ENCODE measurements at places on chromosomes 4 and X. TPM values are rescaled to one million over a fixed set of nuclear protein-coding genes. Genes with fewer than 3 reads are reported as not detected.

DNA sequence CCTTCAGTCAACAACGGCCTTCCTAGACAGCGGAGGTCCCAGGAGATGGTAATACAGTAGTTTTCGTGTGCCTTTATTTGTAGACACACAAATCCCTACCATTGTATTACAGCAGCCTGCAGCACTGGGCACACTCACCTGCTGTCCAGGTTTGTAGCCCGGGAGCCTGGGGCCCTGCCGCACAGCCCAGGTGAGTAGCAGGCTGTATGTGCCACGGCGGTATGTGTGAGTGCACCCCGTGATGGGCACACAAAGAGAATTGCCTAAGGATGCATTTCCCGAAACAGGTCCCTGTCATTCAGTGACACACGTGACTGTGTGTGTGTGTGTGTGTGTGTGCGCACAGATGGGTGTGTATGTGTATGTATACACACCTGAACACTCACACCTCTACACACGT, 8.1 kb upstream of the SLC25A6 start:
- no peak for DNase-seq

DNA sequence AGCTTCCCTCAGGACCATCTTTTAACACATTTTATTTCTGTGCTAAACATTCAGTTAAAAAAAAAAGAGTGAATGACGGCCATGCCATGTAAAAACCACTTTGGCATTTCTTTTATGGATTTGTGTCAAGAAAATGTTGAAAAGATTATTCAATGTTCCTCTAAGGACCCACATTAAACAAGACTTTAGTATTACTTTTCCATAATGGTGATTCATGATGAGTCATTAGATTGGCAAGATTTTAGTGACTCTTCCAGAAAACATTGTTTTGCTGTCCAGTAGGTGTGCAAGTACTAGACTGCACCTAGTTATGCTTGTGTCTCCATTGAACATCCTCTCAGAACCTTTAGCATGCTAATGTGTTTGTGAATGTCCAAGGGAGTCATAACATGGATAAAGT, 748.6 kb downstream of the STPG2 start:
- DNase-seq: no peak

DNA sequence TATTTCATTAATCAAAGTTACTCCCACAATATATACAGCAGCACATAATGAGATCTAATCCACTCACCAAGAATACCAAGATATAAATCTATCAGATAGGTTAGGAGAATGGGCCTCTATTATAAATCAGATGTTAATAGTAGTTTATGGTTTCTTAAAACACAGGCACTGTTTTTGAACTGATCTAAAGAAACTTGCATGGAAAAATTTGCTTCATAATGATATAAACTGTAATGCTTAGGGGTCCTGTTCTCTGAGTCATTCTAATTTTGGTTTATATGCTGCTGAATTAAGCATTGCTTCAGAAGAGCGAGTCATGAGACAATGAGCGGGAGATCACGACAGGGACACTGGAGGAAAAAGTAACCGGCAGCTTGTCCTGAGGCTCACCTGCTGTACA, 113.3 kb upstream of the OTUD4 start:
- DNase-seq: no peak

- no peak for DNase-seq
These were observed 1.9 kb upstream of the PPP3CA start for GRCh38 chr4:101348995-101349800.

The TEX13C gene
- total RNA-seq: not detected
